ENCODE measurements at places on chromosomes 5 and 9.

DNA sequence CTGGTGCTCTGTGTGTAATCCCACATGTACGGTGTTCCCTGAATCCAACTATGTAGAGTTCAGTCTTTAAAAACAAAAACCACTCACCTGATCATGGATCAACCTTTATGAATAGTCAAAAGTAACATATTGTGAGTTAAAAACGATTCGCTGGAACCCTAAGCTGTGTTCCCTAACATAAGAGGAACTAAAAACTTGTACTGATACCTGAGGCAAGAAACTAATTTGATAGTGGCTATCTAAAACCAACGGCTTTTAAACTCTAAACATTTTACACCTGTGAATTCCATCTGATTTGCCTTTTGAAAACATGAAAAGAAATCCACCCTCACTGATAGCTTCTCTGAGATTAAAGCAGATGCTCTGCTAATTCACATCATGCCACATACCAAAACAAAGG, 101.5 kb downstream of the DEPDC1B start:
- no peak for DNase-seq

GRCh38 chr5:59548807-59549357, 344.6 kb downstream of the PDE4D start:
- no peak for DNase-seq

DNA sequence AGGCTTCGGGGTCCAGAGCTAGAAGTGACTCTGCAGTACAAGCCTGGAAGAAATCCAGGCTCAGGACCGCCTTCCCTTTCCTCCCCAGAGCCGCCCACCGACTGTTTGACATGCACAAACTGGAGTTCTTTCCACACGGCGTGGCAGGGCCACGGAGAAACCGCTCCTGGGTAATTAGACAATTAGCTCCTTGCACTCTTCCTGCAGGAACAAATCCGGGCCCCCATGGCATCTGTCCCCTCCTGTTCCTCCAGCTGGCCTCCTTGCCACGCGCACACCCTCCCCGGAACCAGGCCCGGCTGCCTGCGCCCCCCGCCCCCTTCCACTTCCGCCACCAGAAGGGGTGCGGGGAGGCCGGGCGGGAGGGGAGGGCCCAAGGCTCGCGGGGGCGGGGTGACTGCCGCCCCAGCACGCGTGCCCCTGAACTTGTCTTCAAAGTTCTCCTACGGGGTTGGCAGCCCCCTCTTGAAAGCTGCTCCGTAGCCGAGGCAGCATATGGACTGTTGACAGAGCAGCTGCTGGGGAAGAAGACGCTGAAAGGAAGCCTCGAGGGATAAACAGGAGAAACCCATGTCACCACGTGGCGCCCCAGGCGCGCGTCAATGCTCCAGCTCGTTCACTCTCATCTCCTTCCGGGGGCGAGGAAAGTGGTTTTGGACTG, 74.3 kb downstream of the SEC61B start:
- no peak for DNase-seq

GRCh38 chr9:8241201-8241600, 441.6 kb upstream of the DMAC1 start:
- DNase-seq: no peak

GRCh38 chr9:91042541-91042940, 240.9 kb downstream of the SYK start:
- no peak for DNase-seq

- no peak for DNase-seq
These were observed 80.6 kb upstream of the IL6ST start for GRCh38 chr5:56075361-56075760.

DNA sequence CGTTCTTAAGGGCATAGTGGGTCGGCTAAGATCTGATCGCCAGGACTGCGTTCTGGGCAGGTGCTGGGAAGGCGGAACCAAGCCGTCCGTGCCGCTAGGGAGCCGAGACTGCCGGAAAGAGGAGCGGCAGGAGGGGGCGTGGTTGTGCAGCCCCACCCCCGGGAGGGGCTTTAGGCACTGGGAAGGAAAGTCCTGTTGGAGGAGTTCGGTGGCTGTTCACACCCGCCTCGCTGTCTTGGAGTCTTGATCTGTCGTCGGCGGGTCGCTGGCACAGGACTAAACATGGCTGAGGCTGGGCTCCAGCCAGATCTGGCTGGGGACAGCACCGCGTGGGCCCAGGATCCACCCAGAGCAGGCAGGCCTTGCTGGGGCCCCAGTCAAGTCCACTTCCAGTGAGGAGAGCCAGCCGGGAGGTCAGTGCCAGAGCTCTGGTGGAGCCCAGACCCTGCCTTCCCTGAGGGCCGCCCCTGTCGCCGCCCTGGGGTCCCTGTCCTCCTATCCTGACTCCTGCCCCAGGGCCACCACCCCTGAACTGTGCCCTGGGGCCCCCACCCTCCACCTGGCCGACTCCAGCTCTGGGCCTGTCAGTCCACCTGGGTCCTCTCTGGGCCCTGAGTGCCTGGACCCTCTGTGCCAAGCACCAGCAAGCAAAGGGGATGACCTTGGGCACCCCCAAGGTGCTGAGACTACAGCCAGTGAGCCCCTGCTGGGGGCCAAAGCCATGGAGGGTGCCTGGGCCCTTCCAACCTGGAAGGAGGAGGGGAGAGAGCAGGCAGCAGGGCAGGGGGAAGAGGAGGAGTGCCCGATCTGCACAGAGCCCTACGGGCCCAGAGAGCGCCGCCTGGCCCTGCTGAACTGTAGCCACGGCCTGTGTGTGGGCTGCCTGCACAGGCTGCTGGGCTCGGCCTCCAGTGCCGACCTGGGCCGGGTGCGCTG, 4.5 kb downstream of the RNF208 start:
- no peak for DNase-seq

GRCh38 chr5:53343187-53343586, 137.2 kb upstream of the FST start:
- DNase-seq: no peak

DNA sequence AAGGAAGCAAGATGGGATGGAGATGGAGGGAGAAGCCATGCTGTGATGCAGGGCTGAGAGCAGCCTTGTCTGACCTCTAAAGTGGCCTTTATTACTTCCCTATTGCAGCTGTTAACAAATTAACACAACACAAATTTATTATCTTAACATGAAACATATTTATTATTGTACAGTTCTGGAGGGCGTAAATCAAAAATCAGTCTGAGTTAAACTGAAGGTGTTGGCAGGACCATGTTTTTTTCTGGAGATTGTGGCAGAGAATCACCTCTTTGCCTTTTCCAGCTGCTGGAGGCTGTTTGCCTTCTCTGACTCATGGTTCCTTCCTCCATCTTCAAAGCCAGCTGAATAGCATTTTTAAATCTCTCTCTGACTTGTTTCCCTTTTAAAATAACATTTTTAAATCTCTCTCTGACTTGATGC, 7.2 kb upstream of the MCC start:
- DNase-seq: no peak

- no peak for DNase-seq
These were observed 94.0 kb downstream of the RAPGEF6 start for GRCh38 chr5:131541071-131541470.

GRCh38 chr9:18256568-18256967, 217.4 kb upstream of the ADAMTSL1 start:
- no peak for DNase-seq

DNA sequence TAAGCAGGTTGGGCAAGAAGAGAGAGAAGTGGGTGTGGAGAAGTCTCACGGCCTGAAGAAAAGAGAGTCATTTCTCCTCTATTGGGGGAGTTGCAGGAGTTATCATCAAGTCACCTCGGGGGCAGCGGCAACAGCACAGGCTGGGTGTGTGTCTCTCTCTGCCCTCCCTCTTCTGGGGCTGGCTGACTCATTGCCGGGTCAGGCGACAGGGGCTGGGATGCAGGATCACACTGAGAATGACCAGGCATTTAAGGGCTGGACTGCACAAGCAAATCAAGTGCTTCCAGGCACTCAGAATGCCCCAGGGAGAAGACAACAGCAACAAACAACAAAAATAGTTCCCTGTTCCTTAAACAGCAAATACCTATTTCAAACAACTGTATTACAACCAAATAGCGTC, 6.3 kb upstream of the EQTN start:
- DNase-seq: no peak

DNA sequence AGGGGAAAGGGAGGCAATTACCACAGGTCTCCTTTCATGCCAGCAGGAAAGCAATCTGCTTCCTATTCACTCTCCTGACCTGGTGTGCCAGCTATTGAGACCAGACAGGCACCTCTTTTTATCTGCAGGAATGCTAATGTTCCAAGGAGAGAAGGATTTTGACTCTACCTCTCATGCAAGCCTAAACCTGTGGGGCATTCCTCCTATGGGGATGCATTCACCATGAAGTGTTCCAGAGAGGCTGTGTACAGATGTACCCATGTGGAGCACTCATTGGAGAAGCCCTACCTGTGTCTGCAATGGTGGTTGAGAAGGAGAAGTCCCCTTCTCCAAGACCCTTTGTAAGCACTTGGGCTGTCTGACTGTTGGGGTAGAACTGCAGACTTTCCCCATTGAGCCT, 45.4 kb upstream of the EDIL3 start:
- DNase-seq: no peak

- DNase-seq: no peak
These were observed 65.2 kb downstream of the ZNF366 start for GRCh38 chr5:72441862-72442540.

DNA sequence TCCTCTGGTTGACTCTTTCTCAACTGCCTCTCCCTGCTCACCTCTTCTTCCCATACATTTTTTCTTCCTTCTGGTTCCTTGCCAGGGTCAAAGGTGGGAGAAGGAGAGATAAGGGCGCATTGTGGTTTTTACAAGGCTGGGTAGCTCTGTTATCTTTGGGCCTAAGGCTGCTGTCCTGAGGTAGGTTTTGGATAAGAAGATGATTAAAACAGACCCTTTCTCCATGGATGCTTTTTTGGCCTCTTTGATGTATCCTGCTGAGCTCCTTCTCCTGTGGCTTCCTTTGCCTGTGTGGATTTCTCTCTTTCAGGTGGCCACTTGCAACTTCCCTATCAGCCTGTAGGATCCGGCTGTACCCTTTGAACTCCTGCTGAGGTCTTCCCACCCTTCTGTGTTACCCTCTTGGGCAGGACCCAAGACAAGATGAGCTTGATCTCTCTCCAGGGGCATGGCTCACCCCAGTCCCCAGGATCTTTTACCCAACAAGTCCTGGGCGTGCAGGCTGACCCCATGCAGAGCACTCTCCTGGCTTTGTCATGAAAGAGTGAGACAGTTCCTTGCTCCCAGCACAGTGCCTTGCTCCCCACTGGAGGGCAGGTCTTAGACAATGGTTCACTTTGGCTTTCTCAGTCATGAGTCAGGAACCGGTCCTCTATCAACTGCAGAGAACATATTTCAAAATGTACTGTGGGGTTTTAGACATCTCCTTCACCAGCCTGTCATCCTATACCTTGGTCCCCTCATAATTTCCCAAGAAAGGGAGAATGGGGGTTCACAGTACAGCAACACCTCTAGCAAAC, 197.9 kb downstream of the TLE4 start:
- DNase-seq: no peak

DNA sequence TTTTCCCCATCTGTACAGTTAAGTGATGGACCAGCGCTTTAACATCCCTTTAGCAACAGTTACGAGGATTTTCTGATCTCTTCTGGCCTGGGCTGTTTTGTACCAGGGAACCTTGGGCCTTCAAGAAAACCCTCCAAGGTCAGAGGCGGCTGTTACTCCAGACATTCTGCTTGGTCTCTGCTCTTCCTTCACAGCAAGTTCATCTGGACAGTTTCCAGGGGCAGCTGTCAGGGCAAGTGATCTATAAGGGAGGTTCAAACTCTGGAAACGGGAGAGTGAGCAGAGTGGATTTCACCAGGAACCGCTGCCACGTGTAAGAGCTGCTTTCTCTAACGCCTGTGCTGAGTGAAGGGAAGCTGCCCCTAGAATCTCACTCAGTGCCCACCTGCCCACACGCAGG, 36.7 kb downstream of the ZNF618 start:
- DNase-seq: no peak

DNA sequence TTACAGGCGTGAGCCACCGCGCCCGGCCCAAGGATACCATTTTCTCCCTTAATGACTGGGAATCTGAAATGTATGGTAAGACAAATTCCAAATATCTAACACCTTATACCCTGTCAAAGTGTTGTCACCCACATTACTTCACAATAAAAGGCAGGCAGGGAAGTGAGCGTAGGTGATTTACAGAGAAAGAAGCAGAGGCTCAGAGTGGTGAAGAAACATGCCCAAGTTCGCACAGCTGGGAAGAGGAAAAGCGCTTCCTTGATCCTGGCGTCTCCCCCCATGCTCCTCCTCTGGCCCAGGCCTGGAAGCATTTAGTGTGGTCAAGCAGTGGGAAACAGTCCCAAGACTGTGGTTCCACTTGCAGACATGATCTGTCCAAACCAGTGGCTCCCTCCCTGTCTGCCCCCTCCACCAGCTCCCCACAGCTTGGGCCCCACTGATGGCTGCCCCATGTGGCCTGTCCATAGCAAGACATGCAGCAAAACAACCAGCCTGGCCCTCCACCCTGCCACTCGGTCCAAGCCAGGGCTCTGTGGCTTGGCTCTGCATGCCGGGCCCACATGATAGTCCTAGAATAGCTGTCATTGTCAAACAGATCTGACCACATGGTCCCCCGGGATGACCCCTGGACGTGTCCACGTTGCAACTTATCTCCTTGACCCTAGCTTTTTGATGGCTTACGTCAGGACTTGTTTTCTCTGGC, 107.2 kb downstream of the TTLL11 start:
- no peak for DNase-seq

DNA sequence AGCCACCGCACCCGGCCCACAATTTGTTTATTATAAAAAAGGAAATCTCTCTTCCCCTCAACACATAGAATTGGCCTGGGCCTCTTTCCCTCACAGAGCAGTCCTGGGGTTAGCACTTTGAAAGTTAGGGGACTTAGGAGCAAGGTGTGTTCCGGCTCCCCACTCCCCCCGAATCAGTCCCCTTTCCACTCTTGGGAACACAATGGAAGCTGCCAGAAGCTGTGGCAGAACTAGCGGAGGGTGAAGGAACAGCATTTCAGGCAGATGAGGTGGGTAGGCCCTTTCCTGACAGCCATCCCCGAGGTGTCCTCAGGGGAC, 16.4 kb upstream of the C5orf47 start:
- no peak for DNase-seq

GRCh38 chr9:96202971-96203780, 98.8 kb downstream of the HSD17B3 start:
- DNase-seq: no peak

DNA sequence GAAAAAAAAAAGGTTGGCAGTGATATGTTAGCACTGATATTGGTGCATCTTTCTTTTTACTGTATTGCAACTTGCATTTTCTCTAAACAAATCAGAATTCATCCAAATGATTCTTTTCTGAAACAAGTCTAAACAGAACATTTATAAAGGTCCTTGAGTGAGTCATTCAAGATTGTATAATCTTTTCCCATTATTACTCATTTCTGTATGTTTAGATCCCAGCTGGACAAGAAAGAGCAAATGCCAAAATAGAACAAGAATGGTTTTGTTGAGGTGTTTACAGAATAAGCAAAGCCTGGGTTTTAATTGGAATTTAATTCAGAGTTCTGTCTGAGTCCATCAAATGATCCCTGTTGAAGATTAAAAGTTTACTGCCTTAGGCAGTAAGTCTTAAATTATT, 112.3 kb downstream of the VCAN start:
- DNase-seq: no peak

- DNase-seq: no peak
These were observed 33.2 kb downstream of the YTHDC2 start for GRCh38 chr5:113546703-113547183.

GRCh38 chr5:100827481-100827889, 75.6 kb downstream of the ST8SIA4 start:
- no peak for DNase-seq

GRCh38 chr5:115260248-115260647, 2.4 kb downstream of the PGGT1B start:
- no peak for DNase-seq

GRCh38 chr9:107960916-107961315, 471.3 kb upstream of the KLF4 start:
- DNase-seq: no peak

Data from stimulated activated CD4-positive, alpha-beta T cell treated with anti-CD3 and anti-CD28 coated beads, Interleukin-1b, Interleukin-23, amount 100 ng/mL, for 1 hour (primary cell).